ENCODE measurements at places on chromosomes 7 and 10. TPM values are rescaled to one million over a fixed set of nuclear protein-coding genes. Genes with fewer than 3 reads are reported as not detected.

- peak overlapping the region; percentile 70 for H3K27ac ChIP-seq
- peaks cover 17% of the 10 kb centered on the region for H3K4me1 ChIP-seq
- H3K4me3 ChIP-seq: peak overlapping the region; percentile 70
- H3K27me3 ChIP-seq: no peaks in the 10 kb centered on the region
These were observed 11.9 kb upstream of the LMOD2 start for GRCh38 chr7:123643495-123644441.

GRCh38 chr10:54708021-54708420 is 93.0 kb downstream of the PCDH15 start:
- H3K4me1 ChIP-seq: peaks cover 4% of the 10 kb centered on the region
- H3K4me3 ChIP-seq: no peak overlapping the region
- no peak for DNase-seq
- peaks cover 3% of the 10 kb centered on the region for H3K36me3 ChIP-seq

DNA sequence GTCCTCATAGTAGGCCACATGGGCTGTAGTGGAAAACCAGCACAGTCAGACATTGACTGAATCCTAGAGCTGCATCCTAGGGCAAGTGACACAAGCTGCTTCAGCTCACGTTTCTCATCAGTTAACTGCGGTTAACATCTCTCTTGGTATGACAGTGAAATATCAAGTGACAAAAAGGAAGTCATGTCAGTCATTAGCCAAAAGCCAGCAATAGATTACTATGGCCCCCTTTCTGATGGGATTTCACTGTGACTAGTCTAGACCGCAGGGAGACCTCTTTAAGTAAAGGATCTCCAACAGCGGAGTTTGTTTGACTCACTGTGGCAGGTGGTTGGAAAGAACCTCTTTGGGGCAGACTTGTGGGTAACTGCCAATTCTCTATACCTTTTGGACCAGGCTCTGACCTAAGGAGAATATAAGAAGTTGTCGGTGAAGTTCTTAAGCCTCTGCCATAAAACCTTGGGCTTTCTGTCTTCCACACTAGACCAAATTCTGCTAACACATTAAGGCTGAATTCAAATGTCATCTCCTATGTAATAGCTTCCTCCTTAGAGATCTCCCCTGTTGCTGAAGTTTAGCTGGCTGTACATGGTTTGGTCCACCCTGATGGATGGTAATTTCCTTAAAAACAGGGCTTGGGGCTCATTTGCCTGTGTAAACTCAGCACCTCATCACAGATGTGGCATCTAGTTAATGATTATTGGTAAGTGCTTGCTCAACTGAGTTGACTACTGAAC is 115.3 kb downstream of the SGMS1 start:
- no peak for DNase-seq
- peaks cover 12% of the 10 kb centered on the region for H3K4me1 ChIP-seq
- H3K27me3 ChIP-seq: no peaks in the 10 kb centered on the region
- no peak overlapping the region for H3K27ac ChIP-seq
- H3K36me3 ChIP-seq: no peaks in the 10 kb centered on the region
- H3K4me3 ChIP-seq: no peak overlapping the region

DNA sequence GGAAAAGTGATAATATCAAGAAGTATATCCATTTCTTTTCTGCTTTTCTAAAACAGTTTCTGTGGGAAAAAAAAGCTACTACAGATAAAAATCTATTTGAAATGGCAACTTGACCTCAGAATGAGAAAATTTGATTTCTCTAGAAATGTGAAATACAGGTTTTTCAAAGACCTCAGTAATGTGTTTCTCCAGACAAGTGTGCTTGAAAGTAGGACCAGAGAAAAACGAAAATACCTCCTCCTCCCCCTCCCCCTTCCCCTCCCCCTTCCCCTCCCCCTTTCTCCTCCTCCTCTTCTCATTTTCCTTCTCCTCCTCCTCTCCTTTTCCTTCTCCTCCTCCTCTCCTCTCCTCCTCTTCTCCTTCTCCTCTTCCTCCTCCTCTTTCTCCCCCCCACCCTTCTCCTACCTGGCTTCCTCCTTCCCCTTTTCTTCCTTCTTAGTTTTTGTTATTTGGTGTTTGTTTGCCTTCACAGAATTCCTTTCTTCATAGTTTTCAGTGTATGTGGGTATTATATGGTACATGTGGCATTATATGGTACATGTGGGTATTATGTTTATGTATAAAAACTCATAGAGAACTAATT is 179.4 kb downstream of the CDK14 start:
- no peaks in the 10 kb centered on the region for H3K27me3 ChIP-seq
- H3K4me1 ChIP-seq: peaks cover 5% of the 10 kb centered on the region
- peaks cover 14% of the 10 kb centered on the region for H3K36me3 ChIP-seq
- no peak overlapping the region for H3K27ac ChIP-seq

DNA sequence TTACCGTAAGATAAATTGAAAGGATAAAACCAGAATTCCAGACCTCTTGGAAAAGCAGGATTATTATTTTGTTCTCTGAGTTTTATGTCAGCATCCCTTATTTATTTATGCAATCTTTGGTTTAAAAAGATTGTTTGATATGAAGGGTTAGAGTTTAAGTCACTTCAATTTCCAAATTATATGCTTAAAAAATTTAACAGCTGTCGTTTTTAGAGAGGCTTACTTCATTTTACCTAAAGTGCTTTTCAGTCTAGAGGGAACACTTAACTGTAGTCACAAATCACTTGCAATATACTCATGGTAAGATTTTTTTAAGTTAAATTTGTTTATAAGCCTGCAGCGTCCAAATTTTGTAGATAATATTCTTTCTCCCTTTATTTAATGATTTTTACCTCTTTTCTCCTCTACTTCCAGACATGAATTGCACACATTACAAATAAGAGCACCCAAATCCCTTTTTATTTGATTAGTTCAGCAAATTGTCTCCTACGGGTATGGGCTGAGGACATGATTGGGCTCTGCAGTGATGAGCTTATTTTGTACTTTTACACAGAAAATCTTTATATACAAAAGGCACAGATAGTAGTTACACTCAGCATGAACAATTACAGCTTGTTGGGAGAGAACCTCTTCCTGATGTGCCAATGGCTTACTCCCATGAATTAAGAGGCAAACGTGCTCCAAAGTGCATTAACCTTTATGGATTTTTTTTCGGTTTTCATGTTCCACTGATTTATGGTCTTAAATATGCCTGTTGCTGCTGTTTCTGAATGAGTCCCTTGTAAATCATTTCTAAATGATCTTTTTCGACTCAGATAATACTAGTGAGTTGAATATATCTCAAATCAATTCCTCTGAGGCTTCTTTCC is 319.3 kb upstream of the LRGUK start:
- DNase-seq: no peak
- no peak overlapping the region for H3K4me3 ChIP-seq
- no peaks in the 10 kb centered on the region for H3K36me3 ChIP-seq
- peaks cover 2% of the 10 kb centered on the region for H3K4me1 ChIP-seq
- H3K27me3 ChIP-seq: no peaks in the 10 kb centered on the region

The ITGA8 gene
- total RNA-seq: 6.9 TPM

GRCh38 chr7:91674470-91674869 is 206.0 kb downstream of the MTERF1 start:
- no peaks in the 10 kb centered on the region for H3K36me3 ChIP-seq
- H3K27ac ChIP-seq: no peak overlapping the region
- no peak for DNase-seq
- peaks cover 2% of the 10 kb centered on the region for H3K4me1 ChIP-seq

GRCh38 chr10:77371848-77372799 is 265.5 kb downstream of the KCNMA1 start:
- peaks cover 5% of the 10 kb centered on the region for H3K4me1 ChIP-seq
- peaks cover 30% of the 10 kb centered on the region for H3K36me3 ChIP-seq
- DNase-seq: no peak
- no peaks in the 10 kb centered on the region for H3K27me3 ChIP-seq
- H3K27ac ChIP-seq: no peak overlapping the region
- H3K4me3 ChIP-seq: no peak overlapping the region

- H3K4me3 ChIP-seq: no peak overlapping the region
- H3K4me1 ChIP-seq: no peaks in the 10 kb centered on the region
- no peak overlapping the region for H3K27ac ChIP-seq
- no peak for DNase-seq
These were observed 27.4 kb upstream of the NDST2 start for GRCh38 chr10:73838827-73839226.

DNA sequence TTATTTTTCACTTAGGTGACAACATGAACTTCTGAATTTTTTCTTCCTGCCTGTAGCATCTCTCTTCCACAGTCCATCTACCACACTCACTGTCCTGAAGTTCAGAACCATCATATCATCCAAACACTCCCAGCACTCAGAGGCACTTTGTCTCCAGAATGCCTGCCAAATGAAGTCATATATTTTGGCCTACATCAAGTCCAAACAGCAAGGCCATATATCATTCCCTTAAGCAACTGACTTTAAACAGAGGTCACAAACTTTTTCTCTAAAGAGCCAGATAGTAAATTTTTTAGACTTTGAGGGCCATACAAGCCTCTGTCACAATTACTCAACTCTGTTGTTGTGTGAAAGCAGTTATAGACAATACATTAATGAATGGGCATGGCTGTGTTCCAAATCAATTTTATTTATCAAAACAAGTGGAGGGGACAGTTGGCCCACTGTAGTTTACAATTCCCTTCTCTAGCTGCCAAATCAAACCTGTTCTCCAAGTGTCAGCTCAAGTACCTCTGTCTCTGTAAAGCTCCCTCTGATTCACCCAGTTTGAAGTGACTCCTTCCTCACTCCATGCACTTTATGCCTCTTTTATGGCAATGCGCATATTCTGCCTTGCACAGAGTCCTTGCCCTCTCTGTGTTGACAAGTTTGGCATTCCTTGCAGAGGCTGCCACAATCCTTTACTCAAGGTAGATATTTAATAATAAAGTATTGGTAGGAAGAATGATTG is 305.7 kb downstream of the FZD1 start:
- H3K4me3 ChIP-seq: no peak overlapping the region
- no peaks in the 10 kb centered on the region for H3K36me3 ChIP-seq
- DNase-seq: no peak
- peaks cover 17% of the 10 kb centered on the region for H3K27me3 ChIP-seq
- H3K4me1 ChIP-seq: peaks cover 6% of the 10 kb centered on the region

All from osteocyte (in vitro differentiated cells).